ENCODE measurements at places on chromosomes 1 and 21. TPM values are rescaled to one million over a fixed set of nuclear protein-coding genes. Genes with fewer than 3 reads are reported as not detected.

DNA sequence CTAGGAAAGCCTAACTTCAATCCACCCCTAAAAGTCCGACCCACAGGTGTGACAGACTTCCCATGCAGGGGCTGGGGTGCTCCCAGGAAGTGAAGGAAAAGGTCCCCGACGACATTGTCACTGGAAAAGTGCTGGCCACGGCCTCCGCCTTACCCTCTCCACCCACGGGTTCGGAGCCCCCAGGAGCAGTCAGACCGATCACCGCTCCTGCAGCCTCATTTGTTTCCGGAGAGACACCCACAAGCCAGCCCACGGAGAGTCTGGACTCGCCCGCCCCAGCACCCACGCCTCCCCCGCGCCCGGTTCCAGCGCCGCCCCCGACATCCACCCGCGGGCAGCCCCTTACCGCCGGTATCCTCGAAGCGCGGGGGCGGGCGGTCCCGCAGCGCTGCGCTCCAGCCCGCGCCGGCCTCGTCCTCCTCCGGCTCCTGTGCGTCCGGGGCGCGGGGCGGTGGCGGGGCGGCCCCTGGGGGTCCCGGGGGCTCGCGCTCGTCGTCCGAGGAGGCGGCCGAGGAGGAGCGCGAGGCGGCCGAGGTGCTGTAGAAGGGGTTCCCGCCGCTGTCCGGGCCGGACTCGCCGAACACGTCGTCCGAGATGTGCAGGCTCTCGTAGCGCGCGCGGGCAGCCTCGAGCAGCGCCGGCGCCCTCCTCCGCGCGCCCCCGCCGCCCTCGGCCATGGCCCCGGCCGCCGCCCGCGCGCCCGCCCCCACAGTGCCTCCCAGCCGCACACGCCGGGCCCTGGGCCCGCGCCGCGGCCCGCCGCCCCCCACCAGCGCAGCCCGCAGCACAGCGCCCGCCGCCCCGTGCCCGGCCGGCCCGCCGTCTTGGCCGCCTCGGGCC is 660 bp downstream of the PGBD5 start:
- H3K27me3 ChIP-seq, result peaks cover 56% of the 10 kb centered on the region
- H3K4me3 ChIP-seq, result no peak overlapping the region
- H3K36me3 ChIP-seq, result no peaks in the 10 kb centered on the region
- DNase-seq, result no peak
- H3K27ac ChIP-seq, result no peak overlapping the region

- no peak overlapping the region for H3K4me3 ChIP-seq
- no peak for DNase-seq
- H3K36me3 ChIP-seq, result no peaks in the 10 kb centered on the region
- H3K4me1 ChIP-seq, result no peaks in the 10 kb centered on the region
Measured at GRCh38 chr1:181202986-181203555, 114.6 kb downstream of the IER5 start.

- H3K27me3 ChIP-seq, result no peaks in the 10 kb centered on the region
- no peak overlapping the region for H3K4me3 ChIP-seq
- no peak for DNase-seq
- H3K36me3 ChIP-seq, result no peaks in the 10 kb centered on the region
Measured at GRCh38 chr1:46183926-46184557, 7.8 kb upstream of the P3R3URF start.

- no peaks in the 10 kb centered on the region for H3K27me3 ChIP-seq
- H3K4me3 ChIP-seq, result no peak overlapping the region
- H3K27ac ChIP-seq, result peak overlapping the region; percentile 44
- peak; percentile 39 for DNase-seq
- no peaks in the 10 kb centered on the region for H3K36me3 ChIP-seq
Measured at GRCh38 chr1:235783148-235783776, 83.4 kb downstream of the LYST start.

Gene SLFNL1
- 0.14 TPM for total RNA-seq

Gene SUSD4
- 18.8 TPM for total RNA-seq
